NK-92 treated with Interleukin-12 subunit alpha and Interleukin-12 subunit beta, amount 100 ng/mL, for 24 hours (cell line): ENCODE measurements at places on chromosomes 7 and 10.

GRCh38 chr7:964401-965231, 10.1 kb upstream of the ADAP1 start:
- DNase-seq: no peak

GRCh38 chr10:95451568-95452524, 109.3 kb downstream of the SORBS1 start:
- no peak for DNase-seq

GRCh38 chr10:122655524-122656307, 43.9 kb downstream of the C10orf120 start:
- no peak for DNase-seq

DNA sequence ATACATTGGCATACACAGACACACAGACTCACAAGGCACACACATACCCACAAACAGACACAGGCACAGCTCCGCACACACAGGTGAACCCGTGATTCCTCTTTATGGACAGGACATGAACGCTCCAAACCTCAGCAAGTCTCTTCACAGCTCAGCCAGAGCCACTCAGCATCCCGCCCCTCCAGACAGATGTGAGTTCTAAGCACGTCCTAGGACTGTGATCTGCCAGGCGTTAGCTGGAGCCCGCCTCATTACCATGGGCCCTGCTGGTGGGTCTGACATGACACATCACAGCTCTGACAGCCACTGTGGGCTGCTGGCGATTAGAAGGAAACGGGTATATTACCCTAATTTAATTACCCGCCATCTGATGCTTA, 176.7 kb upstream of the PPP2R2D start:
- DNase-seq: no peak

DNA sequence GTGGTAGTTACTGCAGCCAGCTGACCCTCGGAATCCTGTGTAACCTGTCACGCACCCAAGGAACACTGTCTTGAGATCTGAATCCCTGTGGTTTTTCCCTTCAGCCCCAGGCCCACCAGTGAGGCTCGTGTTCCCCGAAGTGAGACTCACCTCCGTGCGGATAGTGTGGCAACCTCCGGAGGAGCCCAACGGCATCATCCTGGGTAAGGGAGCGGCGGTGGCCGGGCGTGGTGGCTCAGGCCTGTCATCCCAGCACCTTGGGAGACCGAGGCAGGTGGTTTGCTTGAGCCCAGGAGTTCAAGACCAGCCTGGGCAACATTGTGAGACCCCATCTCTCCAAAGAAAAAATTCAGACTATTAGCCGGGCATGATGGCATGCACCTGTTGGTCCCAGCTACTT, 549.9 kb upstream of the FOXK1 start:
- DNase-seq: no peak

DNA sequence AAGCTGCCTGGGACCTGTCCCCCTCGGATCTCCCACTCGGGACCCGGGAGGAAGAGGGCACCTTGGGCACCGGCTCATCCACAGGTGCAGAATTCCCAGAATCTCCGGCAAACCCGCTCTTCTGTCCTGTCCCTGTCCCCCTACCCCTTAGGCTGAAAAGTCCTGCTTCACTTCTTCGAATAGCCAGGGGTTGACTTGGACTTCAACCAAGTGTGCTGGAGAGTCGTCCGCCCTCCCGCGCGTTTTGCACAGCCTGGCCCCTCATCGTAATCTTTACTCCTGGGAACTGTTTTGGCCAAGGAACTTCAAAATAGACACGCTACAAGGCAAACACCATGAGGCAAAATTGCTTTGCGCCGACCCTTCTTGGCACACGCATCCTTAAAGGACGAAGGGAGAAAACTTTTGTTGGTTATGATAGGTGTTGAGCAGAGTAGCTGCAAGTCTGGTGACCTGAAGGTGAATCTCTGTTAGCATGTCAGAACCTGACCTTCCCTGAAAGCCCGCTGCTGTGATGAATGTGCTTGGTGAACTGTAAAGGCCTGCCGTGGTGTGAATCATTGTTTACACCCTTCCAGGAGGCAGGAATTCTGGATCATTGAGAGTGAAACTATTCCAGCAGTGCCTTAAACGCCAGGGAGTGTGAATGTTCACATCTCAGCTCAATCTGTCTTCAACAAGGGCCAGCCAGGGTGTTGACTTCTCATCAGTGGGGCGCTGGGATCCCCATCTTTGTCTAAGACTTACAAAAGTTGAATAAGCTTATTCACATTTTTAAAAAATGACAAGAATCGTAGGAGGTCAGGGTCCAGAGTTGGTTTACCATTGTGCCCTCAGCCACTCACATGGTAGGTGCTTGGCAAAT, 589 bp upstream of the RAPGEF5 start:
- no peak for DNase-seq

DNA sequence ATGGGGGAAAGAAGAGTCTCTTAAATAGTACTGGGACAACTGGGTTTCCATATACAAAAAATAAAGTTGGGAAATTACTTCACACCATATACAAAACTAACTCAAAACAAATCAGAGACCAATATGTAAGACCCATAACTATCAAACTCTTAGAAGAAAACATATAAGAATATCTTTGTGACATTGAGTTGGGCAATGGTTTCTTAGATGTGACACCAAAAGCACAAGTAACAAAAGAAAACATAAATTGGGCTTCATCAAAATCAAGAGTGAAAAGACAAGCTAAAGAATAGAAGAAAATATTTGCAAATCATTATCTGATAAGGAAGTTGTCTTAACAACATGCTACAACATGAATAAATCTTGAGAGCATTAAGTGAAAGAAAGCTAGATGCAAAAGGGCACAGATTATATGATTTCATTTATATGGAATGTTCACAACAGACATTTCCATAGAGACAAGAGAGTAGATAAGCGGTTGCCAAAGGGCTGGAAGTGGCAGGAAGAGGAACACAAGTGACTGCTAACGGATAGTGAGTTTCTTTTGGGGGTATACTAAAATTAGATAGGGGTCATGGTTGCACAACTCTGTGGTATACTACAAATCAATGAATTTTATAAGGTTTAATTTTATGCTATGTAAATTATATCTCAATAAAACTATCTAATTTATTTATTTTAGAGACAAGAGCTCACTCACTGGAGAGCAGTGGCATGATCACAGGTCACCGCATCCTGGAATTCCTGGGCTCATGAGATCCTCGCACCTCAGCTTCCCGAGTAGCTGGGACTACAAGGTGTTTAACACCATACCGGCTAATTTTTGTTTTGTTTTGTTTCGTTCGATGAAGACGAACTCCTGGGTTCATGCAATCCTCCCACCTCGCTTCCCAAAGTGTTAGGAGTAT, 35.4 kb downstream of the JMJD1C start:
- no peak for DNase-seq

DNA sequence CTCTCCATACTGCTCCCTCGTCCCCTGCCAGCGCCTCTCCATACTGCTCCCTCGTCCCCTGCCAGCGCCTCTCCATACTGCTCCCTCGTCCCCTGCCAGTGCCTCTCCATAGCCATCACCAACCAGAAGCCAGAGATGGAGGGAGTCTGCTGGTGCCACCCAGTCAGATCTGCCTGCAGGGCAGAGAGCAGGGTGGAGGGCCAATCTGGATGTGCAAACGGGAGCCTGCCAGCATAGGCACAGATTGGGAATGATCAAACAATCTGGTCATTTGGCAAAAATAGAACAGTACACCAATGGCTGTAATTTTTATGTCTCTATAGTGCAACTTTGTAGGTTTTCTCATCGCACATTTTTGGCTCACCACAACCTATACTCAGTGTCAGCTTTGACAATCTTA, 76.9 kb upstream of the LRRC4 start:
- DNase-seq: no peak

DNA sequence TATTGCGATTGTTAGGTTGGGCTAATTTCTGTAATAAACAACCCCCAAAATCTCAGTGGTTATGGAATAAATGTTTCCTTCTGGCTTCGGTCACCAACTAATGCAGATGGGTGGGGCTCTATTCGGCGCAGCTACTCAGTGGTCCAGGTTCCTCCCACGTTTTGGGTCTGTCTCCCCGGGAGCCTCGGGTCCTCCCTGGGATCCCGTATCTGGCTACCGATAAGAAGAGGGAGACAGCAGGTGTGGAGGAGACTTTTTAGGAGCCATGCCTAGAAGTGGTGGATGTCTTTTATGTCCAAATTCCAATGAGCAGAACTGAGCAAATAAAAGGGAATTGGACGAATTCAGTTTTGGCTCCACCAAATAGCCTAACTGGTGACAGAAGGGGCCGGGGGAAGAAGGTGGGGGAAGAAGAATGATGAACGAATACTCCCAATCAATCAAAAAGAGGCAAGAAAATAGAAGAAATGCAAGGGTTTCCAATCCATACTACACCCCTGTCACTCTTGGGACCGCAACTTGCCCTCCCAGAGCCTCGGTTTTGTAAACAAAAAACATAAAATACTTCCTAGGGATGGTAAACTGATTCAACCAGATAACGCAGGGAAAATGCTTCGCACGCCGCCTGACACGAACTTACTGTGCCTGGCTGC, 498 bp upstream of the C10orf53 start:
- no peak for DNase-seq

DNA sequence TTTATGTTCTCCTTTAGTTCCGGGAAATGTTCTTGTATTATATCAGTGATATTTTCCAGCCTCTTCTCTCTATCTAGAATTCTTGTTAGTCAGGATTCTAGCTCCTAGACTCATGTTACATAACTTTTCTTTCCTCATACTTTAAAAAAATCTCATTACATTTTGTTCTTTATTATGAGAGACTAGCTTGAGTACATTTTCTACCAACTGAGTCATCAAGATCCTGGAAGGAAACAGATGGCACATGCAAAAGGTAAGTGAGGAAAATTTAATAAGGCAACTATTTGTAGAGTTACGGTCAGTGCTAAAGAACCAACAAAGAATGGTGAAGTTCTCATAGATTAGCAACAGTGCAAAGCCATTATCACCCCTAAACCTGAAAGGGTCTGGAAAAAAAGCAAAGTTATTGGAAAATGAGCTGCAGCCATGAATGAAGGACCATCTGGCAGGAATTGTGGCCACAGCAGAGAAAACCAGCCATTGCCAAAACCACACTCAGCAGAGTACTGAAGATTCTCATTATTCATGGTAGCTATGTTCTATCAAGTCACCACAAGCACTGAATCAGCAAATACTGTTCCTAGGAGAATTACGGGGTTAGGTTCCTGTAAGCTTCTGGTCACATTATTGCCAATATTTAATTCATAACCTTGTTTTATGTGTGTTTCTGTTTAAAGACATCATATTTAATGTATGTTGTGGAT, 98.3 kb upstream of the C7orf33 start:
- DNase-seq: no peak

DNA sequence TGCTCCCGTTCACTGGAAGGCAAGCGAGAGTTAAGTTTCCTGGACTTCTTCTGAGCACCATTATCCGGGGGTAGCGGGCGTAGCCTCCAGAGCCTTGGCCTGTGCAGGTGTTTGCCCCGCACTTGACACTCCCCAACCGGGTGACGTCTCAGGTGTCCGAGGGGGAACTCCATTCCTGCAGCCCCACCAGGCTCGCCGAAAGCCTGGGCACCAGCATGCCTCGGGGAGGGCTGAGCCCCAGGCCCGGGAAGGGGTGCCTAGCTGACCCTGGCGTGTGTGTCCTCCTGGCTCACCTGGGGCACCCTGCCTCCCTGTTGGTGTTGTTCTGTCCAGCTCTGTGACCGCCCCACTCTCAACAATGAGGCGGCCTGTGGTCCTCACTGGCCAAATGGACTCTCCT, 109.4 kb upstream of the GPR26 start:
- DNase-seq: no peak

- no peak for DNase-seq
Observed at GRCh38 chr10:127303105-127303504, 106.7 kb upstream of the INSYN2A start.

DNA sequence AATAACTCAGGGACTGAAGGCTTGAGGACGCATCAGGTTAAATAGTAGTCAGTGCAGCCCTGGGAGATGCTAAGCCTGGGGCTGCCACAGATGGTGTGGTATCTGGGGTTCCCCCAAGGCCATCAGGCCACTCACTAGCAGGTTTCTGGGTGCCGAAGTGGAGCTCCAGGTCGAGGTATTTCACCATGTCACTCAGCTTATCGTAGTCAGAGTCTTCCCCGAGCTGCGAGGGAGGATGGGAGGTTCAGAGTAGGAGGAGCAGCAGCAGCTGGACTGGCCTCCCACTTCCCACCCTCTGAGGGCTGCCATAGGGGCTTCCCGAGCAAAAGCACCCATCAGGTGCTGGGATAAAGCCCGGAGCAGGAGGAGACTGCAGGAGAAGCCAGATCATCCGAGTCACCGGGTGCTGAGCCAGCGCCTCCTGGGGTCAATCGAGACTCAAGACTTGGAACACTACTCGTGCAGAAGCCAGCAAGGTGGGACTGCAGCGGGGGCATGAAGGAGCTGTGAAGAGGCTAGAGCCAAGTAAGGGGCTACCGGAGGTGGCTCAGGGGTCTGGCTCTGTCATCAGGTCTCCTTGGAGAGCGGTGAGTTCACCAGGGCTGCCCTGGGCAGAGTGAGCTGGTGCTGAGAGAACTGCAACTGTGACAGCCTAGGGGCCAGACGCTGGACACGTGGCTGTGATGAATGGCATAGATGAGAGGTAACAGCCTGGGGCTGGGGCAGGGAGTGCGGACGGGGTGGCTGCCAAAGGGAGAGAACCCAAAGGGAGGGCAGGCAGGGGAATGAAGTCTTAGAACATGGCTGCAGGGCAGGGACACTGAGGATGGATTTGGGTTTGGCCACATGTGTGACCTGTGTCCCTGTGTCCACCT, 45.3 kb downstream of the GRID2IP start:
- no peak for DNase-seq

DNA sequence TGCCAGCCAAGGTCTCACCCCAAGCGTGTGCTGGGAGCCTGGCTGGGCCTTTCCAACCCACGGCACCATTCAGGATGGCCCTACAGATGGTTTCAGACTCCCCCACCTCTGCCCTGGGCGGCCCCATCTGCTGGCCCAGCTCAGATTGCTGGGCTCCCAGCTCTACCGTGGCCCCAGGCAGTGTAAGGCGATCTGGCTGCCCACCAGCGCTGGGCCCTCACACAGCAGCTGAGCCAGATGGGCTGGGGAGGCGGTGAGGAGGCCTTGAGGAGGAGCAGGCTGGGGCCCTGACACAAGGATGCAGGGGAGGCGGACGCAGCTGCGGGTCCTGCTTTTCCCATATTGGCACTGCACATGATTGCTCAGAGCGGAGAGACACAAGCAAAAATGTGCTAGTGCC, 162.8 kb downstream of the NRF1 start:
- DNase-seq: no peak

- no peak for DNase-seq
Observed at GRCh38 chr7:122677149-122677548, 21.8 kb downstream of the RNF133 start.

GRCh38 chr10:86829472-86829871, 73.1 kb downstream of the BMPR1A start:
- DNase-seq: no peak

- DNase-seq: no peak
Observed at GRCh38 chr7:141430455-141431139, 120.6 kb upstream of the AGK start.

DNA sequence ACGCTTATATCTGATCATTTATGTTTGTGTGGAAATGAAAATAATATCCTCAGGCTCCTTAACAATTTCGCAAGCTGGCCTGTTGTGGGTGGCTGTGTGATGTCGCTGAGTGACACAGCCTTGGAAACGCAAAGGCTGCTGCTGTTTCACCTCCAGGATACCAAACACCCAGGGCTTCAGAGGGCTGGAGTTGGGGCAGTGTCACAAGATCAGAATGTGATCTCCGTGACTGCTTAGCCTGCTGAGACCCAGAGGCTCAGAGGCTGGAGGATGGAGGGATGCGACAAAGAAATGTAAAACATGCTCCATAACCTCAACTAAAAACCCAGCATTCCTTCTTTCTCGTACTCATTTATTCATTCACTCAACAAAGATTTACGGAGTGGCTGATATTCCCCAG, 37.2 kb upstream of the BMPER start:
- no peak for DNase-seq
